ENCODE measurements at places on chromosomes 12 and 14.

DNA sequence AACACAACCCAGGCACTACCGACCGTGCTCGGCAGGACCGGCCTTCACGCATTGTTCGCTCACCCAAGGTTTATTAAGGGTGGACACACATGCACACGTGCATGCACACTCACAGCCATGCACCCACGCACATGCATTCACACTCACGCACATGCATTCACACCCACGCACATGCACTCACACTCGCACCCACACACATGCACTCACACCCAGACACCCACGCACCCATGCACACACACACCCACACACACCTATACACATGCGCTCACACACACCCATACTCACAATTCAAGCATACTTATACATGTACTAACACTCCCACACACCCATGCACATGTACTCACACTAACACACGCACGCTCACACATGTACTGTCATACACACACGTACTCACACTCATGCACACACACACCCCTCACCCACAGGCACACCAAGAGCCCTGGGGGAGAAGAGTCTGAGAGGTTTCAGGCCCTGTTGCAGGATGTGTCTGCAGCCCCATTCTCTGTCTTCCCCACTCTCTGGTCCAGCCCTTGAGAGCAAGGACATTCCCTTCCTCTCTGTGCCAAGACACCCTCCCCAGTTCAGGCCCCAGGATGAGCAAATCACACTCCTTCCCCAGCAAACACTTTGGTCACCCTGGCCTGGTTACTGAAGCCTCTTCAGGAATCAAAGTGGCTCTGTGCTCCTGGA is 49.4 kb upstream of the BCL11B start:
- no peak for DNase-seq

- peak; percentile 64 for DNase-seq
These were observed 7.8 kb upstream of the PLXNC1 start for GRCh38 chr12:94140556-94140955.

DNA sequence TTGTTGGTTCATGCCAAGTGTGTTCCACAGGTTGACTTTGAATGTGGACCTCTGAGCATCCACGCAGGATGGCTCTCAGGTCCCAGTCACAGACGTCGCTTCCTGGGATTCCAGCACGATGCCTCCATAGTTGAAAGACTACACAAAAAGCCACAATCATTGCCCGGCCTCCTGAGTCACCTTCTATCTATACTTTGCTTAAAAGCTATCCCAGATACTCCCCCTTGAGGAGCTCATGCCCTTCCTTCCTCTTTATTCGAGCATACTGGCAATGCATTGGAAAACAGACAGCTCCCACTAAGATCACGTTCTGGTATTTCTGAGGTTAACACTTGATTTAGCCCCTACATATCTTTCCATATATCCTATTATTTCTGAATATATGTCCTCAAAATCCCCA is 40.1 kb downstream of the ZNF664 start:
- no peak for DNase-seq

GRCh38 chr14:79161571-79161970 is 991.4 kb downstream of the NRXN3 start:
- DNase-seq: no peak

GRCh38 chr14:105474483-105475268 is at the start of gene CRIP2:
Gene CRIP2, plus strand, starts transcription at chr14:105474821. Its CDS starts 42 bp downstream, at chr14:105474863.
- DNase-seq: peak; percentile 64

- DNase-seq: no peak
These were observed 2.7 kb upstream of the KLC1 start for GRCh38 chr14:103626146-103626850.

DNA sequence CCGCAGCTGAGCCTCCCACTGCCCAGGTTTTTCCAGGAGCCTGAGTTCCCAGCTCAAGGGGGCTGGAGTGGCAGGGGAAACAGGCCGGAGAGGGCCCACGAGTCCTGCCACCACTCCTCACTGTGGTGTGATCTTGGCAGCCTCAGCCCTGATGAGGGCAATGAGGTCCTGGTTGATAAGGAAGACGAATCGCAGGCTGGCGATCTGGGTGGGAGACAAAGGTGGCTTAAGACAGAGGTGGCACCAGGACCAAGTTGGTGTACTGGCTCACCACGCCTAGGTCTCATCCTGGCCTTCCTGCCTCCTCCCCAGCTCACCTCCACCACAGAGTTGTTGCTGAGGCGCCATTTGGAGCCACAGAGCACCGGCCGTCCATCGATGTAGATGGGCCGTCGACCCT is 9.4 kb downstream of the MCRS1 start:
- no peak for DNase-seq

- no peak for DNase-seq
These were observed 219.3 kb upstream of the NOS1 start for GRCh38 chr12:117580718-117581062.

DNA sequence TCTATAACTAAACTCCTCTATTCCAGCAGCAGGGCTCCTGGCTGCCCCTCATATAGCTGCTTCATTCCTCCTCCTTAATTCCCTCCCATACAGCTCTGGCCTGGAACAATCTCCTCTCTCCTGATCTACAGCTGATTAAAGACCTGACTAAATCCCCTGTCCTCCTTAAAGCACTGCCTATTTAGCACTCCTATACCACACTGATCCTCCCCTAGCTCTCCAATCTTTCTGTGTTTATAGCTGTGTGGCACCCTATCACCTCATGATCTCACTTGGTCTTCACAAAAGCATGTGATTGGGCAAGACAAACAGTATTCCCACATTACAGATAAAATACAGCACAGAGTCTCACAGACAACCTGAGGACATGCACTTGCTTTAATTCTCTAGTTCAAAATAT is 17.4 kb downstream of the FMNL3 start:
- no peak for DNase-seq

DNA sequence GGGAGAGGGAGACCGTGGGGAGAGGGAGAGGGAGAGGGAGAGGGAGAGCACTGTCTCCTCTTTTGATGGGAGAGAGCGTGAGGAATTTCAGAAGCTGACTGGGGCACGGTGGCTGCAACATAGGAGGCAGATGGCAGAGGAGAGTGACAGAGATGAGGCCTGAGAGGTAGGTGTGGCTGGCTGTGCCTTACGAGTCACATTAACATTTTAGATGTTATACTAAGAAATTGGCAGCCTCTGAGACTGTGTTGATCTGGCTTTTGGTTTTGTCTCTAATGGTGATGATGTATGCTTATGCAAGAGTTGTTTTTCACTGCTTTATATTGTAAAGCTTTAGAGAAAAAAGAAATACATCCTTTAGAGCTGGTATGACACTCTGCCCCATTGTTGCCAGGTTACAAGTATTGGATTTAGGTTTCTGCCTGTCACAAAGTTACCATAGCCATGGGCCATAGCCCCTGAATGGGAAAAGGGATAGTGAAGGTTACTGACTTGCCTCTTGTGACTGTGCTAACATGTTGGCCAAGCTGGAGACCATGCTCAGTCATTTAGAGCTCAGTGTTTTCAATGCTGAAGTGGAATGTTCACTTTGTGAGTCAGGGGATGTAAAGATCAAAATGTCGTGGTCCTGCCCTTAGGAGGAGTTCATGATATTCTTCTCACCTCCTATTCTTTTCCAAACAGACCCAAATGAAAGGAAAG is 186.2 kb downstream of the SYNE2 start:
- DNase-seq: no peak

- DNase-seq: peak; percentile 80
These were observed 67.2 kb downstream of the CCDC92 start for GRCh38 chr12:123905319-123905925.

- no peak for DNase-seq
These were observed 44.2 kb downstream of the SOCS2 start for GRCh38 chr12:93616584-93617101.

- no peak for DNase-seq
These were observed 2.3 kb downstream of the TMED10 start for GRCh38 chr14:75174066-75174465.

- no peak for DNase-seq
These were observed 8.0 kb downstream of the ASCL1 start for GRCh38 chr12:102965281-102966155.

GRCh38 chr14:54348923-54349620 is 47.7 kb upstream of the CDKN3 start:
- DNase-seq: no peak

GRCh38 chr12:100936661-100937060 is 142.1 kb downstream of the ANO4 start:
- no peak for DNase-seq

GRCh38 chr12:11894890-11895289 is 175.8 kb upstream of the BCL2L14 start:
- no peak for DNase-seq

DNA sequence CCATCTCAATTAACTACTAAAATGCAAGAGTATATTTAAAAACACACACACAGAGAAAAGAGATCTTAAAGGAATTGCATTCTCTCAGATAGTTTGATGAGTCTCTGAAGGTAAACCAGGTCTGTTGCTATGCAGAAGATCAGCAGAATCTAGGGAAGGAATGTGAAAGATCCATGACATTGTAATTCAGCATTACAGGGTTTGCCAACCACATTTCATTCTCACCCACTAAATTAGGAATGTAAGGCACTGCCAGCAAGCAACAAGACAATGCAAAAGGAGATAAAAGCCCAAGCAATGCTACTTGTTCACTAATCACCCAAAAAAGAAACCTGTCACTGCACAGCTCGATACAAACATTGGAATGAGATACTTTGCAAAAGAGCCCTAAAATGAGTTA is 106.3 kb downstream of the LRIG3 start:
- DNase-seq: no peak

DNA sequence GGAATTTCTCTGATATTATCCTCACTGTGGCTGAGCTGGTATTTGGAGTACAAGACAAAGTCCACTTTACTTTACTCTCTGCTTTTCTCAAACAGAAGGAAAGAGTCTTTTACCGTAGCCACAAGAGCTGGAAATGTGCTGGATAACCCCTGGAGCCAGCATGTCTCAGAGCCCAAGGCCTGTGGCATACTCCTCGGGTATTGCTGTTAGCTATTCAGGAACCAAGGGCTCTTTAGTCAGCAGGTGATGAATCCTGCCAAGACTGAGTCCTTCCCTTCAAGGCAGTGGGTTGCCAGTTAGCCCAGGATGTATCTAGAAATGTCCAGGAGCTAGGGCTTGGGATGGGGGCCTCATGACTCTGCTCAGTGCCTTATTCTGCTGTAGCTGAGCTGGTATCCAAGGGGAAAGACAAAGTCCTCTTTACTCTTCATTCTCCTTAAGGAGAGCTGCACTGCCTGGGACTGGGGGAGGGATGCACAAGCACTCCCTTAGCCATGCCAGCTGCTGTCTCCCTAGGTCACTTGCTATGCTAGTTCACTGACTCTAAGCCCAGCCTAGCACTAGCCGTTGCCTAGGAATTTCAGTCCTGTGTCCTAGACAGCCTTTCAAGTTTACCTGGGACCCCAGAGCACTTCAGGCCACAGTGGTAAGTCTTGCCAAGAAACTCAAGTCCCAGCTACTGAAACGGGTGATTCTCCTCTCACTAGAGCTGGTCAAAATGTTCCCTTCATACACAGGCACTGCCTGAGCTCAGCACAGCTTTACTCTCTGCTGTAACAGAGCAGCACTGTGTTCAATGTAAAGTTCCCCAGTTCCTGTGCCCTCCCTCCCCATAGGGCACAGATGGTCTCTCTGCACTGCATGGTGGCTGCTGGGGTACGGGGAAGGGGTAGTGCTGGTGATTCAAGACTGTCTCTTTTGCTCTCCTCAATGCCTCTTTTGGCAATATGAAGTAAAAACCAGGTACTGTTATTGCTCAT is 136.4 kb downstream of the SLC35F4 start:
- no peak for DNase-seq

DNA sequence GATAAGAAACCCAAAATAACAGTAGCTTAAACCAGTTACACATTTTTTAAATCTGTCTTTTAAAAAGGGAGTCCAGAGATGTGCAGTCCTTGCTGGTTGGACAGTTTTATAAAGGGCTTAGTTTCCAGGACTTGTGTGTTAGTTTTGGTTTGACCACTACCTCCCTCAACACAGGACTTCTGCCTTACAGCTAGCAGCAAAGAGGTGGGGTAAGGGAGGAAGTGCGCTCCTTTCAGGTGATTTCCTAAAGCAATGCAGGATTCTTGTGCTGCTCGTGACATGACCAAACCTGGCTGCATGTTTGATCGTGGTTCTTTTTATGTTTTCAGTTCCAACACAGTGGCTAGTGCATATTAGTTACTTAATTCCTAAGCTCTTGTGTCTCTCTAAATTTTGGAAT is 266.2 kb downstream of the TMTC2 start:
- DNase-seq: no peak

DNA sequence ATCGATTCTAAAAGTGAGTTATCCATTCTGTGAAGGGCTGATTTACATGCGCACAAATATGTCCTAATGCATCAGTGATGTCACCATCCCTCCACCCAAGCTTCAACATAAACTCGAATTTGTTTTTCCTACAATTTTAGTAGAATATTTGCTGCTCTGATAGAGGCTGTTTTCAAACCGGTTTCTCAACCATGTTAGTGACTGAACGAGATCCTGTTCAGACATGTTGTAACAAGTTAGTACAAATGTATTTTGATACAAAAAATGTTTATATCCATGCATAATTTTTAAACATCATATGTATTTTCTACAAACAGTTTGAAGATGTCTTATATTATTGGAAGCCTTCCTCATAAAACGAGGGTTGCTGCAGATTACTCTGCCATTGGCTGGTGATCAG is 12.7 kb upstream of the PRB2 start:
- no peak for DNase-seq

GRCh38 chr12:857611-858010 is 91.9 kb downstream of the RAD52 start:
- DNase-seq: no peak

DNA sequence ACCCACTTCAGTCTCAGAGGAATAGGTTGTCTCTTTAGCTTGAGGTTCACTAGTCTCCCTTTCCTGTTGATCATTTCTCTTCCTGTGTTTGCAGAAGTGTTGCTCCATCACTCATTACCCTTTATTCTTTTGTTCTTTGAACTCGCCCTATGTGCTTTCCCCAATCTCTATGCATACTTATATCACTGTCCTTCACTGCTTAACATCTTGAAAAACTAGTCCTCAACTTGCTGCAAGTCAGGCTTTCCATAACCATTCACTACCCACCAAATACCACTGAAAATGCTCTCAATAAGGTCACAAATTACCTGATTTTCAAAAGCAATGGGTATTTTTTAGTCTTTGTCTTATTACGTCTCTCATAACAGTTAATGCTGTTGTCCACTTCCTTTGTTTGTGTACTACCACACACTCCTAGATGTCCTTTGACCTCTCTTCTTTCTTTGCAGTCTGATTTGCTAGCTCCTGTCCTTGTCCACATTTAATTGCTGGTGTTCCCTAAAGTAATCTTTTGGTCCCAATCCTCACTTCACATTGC is 80.8 kb downstream of the RIC8B start:
- no peak for DNase-seq

GRCh38 chr12:13024531-13024916 is 19.7 kb upstream of the FAM234B start:
- no peak for DNase-seq

DNA sequence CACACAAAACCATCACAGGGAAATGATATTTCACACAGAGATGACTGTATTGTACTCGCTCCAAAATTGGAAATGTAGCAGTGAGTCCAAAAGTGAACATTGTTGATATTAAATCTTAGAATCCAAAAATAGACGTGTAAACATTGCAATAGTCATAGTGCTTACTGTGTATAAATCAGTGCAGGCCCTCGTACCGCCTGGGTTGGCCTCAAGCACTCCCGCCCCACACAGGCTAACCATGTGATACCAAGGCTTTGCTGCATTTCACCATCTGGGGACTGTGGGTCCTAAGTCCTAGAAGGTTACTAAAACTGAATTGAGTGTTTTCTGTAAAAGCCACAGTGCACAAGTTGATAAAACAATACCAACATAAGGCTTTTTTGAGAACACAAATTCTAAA is 107.3 kb downstream of the PPP2R5E start:
- no peak for DNase-seq

GRCh38 chr14:105173901-105174894 is 5.6 kb upstream of the JAG2 start:
- peak; percentile 54 for DNase-seq

All from CD4-positive, alpha-beta T cell treated with Interleukin-6 for 4 hours (primary cell).